NCI-H1930 (cell line): ENCODE measurements at places on chromosomes 5 and 9.

DNA sequence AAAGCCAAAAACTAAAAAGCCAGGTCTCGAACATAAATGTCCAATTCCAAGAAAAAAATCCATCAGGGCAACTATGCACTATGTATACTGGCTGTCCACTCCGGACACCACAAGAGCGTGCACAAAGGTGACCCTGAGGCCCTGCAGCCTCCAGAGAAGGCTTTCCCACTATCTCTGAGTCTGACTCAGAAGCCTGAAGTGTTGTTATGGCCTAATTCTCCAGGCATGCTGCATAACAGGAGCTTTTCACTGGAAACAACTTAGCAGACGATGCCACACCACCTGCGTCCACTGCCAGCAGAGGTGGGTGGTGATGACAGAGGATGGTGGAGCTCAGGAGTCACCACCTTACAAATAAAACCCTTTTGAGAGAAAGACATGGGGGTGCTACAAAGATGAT, 63.7 kb downstream of the HABP4 start:
- no peak for DNase-seq

- no peak for DNase-seq
Measured at GRCh38 chr5:93598091-93599000, 15.3 kb downstream of the NR2F1 start.

- DNase-seq, result peak; percentile 54
Measured at GRCh38 chr9:6680797-6681146, 35.2 kb upstream of the GLDC start.

GRCh38 chr5:51380603-51381207, 2.5 kb upstream of the ISL1 start:
- no peak for DNase-seq

DNA sequence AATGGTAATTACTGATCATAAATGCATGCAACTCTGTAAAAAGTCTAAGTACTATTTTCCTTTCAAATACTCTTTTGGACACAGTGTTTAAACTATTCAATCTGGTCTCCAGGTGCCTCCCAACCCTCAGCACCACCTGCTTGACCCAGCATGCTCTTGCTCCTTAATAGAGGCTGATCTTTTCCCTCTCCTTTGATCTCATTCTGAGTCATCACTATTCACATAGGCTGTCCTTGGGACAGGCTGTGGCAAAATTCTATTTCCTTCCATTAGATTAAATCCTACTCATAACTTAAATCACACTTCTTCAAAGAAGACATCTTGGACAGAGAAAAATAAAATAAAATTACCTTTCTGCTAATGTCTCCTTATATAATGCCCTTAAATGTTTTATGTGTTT, 199.4 kb upstream of the ST8SIA4 start:
- no peak for DNase-seq

GRCh38 chr5:85452322-85453025, 1067.8 kb upstream of the EDIL3 start:
- no peak for DNase-seq

DNA sequence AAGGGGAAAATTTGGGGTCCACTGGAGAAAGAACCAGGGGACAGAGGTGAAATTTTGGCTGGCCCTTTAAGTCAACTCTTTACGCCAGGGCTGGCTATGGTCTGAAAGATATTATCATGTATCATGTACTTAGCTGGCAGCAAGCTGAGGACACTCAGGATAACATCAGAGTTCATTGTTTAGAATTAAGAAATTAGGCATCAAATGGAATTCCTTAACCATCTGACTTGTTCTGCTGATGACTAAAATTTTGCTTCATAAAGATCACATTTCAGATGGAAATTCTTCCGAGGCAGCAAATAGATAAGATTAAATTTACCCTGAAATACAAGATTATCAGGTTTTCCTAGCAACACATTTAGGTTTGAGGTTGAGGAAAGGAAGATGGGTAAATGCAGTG, 269.4 kb upstream of the KLF9 start:
- no peak for DNase-seq

- no peak for DNase-seq
Measured at GRCh38 chr5:78009937-78010527, 233.9 kb upstream of the TBCA start.

GRCh38 chr5:138884554-138884953, 9.4 kb upstream of the LRRTM2 start:
- DNase-seq, result no peak

DNA sequence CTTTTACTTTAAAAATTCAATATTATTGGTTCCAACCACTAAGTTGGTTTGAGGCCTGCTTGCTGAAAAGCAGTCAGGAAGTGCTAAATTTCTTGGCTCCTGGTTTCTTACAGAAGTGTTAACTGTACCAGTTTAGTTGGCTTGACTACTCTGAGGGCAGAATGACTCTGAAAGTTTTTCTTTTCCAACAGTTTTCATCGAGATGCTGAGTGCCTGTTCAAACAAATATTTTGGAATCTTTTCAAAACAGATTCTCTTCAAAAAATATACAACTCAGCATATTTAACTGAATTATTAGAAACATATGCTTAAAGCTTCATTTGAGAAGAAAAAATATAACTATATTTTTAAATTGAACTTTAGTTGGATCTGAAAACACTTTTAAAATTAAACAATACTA, 37.0 kb downstream of the SLC38A9 start:
- DNase-seq, result no peak

GRCh38 chr9:20746967-20747366, 62.9 kb downstream of the FOCAD start:
- DNase-seq, result no peak

DNA sequence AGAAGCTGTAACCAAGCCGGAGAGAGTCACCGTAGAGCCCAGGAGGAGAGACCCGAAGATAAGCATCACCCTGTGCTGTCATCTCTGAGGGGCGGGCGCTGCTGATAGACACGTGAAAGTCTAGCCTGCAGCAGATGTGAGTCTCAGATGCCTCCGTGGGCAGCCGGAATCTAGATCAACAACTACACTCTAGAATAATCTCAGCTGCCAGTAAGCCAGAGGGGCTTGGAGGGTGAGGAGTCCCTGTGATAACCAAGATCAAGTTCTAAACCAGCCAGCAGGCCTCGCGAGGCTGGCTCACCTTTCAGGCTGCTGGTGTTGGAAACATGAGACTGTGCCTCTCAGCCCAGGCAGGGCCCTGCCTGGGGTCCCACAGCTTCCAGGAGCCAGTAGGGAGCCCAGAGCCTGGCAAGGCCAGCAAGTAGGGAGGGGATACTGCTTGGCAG, 54.1 kb downstream of the DAPK1 start:
- DNase-seq, result no peak

- DNase-seq, result no peak
Measured at GRCh38 chr5:141511771-141512325, 23.0 kb downstream of the PCDHGC5 start.

- no peak for DNase-seq
Measured at GRCh38 chr5:76364226-76364589, 38.9 kb upstream of the IQGAP2 start.

GRCh38 chr5:133032852-133033742, 6.7 kb upstream of the ZCCHC10 start:
- DNase-seq, result no peak

DNA sequence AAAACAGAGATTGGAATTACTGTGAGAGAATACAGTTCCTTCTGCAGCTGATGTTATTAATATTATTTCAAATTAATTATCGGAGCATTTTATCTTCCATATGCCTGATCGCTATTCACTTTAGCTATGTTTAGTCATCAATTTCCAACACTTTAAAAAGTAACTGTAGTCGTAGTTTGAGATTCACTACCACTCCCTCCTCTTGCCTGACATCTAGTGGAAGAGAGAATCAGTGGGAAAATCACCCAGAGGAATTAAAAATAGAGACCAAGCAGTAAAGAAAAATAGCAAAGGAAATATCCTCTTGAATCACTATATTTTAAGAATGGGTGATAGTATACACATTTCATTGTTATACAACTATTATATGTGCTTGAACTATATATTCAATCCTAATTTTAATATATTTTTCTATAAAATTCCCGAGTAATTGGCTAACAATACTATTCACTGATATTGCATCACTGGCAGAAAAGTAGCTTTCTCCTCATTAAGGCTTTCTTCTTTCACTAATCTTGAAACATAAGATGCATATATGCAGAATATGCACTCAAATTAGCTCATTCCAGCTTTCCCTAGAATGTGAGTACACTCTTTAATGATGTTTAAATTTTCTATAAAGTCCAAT, 708.7 kb downstream of the CDH9 start:
- no peak for DNase-seq

DNA sequence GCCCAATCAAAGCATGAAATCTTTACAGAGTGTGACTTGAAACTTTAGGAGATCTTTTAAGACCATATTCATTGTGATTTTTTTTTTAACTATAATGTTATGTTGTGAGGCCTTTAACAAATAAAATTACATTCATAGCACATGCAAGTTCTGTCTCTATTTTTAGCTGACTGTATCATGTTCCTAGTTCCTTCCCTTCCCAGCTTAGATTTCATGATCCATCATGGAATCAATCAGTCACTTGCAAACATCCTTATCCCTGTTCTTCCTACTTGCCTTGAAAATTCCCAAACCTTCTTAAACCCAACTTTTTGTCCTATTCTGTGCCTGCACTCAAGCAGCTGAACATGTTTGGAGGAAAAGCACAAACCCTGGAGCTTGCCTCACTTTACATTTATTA, 141.8 kb downstream of the DMXL1 start:
- DNase-seq, result no peak

DNA sequence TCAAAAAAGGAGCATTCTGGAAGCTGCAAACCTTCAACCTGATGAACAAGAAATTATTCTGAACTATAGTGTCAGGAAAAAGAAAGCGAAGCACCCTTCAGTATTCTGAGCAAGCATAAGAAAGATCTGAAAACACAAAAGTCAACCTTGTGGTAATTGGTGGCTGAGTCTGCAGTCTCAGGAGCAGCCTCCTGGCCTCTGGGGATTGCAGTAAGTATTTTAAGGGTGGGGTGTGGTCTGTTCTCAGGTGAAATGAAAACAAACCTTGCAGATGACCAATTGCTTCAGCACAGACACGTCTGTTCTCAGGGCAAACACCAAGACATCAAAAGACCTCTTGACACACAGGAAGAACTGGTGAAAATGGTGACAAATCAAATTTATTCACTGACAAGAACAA, 147.8 kb upstream of the RAPGEF1 start:
- DNase-seq, result no peak

DNA sequence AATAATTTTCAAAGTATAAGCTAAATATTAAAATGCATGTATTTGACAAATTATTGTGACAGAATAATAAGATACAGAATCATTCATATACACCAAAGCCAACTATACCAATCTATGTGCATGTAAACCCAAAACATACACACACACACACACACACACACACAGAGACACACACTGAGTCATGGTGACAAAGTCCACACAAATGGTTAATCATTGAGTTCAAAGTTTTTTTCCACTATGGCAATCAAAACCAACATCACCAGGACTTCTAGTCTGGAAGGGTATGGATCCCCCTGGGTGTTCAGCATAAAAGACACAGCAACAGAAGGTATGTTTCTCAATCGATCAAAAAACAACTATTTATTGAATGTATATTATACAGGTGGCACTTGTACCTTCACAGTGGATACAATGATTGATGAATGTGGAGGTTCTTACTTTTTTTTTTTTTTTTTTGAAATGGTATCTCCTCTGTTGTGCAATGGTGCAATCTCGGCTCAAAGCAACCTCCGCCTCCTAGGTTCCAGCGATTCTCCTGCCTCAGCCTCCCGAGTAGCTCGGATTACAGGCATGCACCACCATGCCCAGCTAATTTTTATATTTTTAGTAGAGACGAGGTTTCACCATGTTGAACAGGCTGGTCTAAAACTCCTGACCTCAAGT, 137.0 kb downstream of the PDE4D start:
- no peak for DNase-seq

- DNase-seq, result no peak
Measured at GRCh38 chr9:18235181-18235908, 238.6 kb upstream of the ADAMTSL1 start.

DNA sequence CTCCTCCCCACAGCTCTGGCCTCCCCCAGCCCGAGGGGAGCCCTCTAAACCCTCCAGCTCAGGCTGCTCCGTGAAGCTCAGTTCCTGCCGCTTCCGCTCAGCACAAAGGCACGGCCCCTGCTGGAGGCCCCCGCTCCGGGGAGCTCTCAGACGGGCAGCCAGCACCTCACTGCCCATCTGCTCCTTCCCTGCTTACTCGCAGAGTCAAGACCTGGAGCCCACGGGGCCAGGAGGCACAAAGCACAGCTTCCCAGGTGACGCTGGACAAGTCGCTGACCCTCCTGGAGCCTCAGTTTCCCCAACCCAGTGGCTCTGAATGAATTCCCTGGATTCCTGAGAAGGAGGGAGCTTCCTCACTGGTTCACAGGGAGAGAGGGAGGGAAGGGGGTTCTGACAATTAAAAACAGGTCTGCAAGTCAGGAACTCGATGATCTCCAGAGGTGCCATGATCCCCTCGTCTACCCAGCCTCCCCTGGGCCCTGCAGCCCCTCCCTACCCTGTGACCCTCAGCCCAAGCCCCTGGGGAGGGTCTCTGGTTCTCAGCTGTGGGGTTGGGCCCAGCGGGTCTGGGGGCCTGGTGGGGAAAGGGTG, 36.2 kb downstream of the VAV2 start:
- DNase-seq, result no peak

DNA sequence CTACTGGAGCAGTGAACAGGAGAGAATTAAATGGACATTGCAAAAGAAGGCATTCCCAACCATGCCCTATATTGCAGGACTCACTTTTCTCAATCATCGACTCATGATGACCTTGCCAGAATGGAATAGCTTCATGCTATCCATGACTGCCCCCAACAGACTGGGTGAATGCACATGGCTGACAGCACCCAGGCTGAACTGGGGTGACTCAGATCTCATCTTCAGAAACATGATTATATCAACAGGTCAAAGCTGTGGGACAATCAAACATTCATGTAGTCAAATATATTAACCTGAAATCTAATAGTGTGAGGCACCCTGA, 34.7 kb upstream of the MIER3 start:
- DNase-seq, result no peak

- DNase-seq, result no peak
Measured at GRCh38 chr5:6195711-6196358, 182.5 kb downstream of the MED10 start.

GRCh38 chr5:173890195-173890991, 2.2 kb downstream of the CPEB4 start:
- DNase-seq, result no peak

DNA sequence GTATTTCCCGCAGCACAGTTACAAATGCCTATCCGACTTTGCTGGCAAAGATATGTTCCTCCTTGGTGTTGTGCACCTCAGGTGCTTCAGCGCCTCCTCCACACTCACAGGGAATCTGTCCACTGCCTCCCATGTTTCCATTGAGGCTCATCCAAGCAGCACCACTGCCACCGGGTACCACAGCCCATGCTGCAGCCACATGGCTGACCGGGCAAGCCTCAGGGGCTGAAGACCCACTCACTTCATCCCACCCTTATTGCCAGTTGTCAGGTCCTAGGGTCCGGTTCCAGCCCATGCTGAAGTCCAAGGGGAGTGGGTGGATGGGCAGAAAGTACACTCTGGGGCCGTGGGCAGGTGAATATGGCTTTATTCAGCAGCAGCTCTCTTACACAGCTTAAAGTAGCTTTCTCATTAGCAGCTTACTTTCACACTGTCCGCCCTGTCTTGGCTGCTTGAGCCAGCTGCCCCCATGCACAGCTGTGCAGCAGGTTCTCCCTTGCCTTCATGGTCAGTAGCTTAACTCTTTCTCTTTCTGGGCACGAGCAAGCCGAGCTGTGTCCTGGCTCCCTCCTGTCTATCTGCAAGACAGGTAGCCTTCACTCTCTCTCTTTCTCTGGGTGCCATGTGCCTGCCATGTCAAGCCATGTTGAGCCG, 1052.3 kb downstream of the PTPRD start:
- DNase-seq, result no peak
